Stimulated activated CD4-positive, alpha-beta T cell treated with anti-CD3 and anti-CD28 coated beads, Interleukin-4, amount 100 ng/mL, for 4 hours (primary cell): ENCODE measurements at places on chromosomes 5 and 9.

DNA sequence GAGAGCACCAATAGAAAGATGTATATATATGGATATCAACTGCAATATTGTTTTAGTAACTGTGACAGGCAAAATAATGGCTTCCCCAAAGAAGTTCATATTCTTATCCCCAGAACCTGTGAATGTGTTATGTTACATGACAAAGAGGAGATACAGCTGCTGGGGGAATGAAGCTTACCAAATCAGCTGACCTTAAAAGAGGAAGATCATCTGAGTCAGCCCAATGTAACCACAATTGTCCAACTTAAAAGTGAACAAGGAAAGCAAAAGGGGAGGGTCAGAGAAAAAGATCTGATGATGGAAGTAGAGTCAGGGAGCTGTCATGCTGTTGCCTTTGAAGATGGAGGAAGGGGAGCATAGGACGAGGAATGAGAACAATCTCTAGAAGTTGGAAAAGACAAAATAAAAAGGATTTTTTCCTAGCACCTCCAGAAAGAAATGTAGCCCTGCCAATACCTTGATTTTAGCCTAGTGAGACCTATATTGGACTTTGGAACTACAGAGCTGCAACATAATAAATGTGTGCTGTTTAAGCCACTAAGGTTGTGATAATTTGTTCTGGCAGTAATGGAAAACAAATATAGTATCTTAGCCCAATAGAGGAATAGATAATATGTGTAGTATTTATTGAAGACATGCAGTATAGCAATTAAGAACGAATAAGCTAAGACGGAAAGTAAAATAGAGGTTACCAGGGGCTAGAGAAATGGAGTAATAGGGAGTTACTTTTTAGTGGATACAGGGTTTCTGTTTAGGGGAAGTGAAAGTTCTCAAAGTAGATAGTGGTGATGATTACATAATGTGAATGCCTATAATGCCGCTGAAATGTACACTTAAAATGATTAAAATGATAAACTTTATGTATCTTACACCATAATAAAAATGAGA is 115.9 kb downstream of the PIK3R1 start:
- no peak for DNase-seq

GRCh38 chr5:40402007-40402364 is 277.7 kb upstream of the PTGER4 start:
- DNase-seq, result peak; percentile 37

DNA sequence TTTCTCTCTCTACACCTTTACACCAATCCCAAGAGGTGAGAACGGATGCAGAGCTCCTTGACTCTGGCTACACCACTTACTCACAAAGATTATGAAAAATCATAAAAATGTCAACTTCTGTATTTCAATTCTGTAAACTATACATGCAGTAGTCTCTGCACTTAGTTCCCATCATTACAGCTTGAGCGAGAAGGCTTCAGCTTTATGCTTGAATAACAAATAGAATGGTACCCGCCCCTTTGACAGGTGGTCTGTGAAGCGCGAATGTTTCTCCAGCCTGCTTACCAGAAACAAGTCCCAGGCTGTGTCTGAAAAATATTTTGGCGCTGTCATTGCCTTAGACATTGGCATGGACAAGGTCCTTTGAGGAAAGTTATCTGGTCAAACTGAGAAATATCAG is 562.4 kb upstream of the CLINT1 start:
- no peak for DNase-seq

DNA sequence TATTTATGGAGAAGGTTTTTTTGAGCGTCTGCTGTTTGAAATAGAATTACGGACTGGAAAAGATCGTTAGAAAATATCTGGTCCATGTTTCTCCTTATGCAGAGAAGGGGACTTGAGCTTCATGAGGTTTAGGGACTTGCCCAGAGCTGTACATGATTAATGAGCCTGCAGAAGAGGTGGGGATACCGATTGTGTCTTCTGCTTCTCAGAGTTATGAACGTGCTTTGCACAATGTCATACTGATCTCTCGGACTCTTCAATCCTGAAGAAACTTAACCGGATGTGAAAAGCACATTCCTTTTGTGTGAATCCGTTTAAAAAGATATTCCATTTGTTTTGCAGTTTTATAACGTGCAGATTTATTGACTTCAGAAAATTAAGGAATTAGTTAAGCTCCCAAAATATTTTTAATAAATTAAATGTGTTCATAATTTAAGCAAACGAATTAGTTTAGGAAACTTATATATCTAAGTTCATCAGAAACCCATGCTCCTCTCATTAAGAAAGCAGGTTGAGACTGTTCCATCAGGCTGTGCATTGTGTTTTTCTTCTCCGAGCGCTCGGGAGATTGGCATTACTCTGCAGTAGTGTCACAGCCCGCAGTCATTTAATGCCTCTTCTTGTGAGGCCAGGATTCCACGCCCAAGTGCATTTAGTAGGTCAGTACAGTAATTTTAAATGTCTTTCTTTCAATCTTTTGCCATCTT is 40.8 kb upstream of the MEF2C start:
- no peak for DNase-seq

DNA sequence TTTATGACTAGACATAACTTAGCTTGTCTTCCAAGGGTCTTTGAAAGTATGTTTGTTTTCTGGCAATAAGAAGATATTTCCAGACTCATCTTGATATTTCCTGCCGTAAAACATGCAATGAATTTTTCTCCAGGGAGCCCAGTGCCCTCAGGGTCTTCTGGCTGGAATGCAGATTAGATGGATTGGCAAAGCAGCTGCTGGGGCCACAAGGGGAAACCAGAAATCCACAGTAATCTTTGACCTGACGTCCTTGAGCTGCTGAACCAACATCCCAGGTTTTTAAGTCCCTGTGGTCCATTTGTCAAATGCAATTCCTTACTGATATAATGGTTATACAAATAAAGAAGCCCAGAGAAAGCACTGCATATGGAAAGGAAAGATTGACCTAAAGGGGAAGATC is 93.0 kb downstream of the THBS4 start:
- DNase-seq, result no peak

DNA sequence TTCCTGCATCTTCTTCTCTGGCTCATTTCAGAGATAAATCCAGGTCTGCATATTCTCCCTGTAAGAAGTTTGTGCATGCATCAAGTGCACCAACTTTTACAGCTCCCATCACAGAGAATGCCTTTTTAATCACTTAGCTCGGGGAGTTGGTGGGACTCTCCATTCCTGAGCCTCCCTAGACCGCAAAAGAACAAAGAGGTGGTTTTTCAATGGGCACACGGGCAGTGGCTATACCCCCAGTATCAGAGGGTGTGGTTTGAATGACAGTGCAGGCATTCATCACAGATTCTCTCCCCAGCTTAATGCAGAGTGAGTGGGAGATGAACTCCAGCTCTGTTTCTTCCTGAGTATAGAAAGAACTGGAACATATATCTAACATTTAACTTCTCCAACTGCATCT is 264.7 kb upstream of the NR4A3 start:
- DNase-seq, result no peak
